ENCODE measurements at places on chromosomes 16 and 17.

DNA sequence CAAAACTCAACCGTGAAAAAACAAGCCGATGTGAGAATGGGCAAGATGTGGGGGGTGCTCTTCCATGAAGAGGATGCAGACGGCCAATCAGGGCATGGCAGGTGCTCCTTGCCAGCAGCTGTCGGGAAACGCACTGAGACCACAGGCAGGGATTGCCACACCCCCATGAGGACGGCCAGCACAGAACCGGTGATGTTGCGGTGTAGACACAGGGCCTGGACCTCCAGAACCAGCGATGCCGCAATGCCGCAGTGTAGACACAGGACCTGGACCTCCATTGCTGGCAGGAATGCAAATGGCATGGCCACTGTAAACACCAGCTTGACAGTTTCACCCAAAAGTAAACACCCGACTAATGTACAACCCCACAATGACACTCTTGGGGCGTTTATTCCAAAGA is 164.9 kb downstream of the BANP start:
- DNase-seq = no peak

DNA sequence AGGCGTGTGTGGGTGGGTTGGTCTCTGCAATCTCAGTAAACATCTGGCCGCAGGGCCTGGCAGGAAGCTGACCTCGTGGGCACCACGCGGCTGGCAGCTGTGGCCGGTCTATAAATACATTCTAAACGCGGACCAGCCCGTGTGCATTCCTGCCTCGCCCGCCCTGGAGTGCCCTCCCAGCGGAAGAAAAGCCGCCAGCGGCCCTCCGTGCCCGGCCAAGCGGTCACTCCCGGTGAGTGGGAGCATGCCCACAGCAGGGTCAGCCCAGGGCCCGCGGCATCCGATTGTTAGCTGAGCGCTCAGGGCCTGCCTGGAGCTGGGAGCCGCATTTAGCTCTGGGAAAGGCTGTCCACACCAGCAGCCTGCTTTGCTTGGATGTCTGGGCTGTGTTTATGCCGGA is 10.3 kb downstream of the ZNF469 start:
- peak; percentile 23 for DNase-seq

GRCh38 chr17:49244839-49245238 is 14.3 kb upstream of the PHOSPHO1 start:
- no peak for DNase-seq

DNA sequence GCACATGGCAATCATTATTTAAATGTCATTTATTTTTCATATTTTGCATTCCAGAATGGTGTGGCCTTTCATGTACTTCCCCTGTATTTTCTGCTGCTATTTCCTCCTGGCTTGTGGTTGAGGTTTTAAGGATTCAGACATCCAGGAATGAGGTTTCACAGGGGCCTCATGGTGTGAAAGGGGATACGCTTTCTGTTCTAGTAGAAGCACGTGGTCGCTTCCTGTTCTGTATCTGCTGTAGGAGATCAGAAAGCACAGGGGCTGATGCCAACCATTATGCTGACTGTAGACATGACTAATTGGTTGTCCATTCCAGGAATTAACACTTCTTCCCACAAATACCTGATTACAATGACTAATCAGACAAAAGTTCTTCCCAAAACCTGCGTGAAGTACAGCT is 405.9 kb downstream of the SHISA9 start:
- peak; percentile 100 for DNase-seq

- peak; percentile 49 for DNase-seq
Measured at GRCh38 chr17:69335058-69335457, 8.1 kb upstream of the ABCA5 start.

- no peak for DNase-seq
Measured at GRCh38 chr17:27461192-27461859, 5.1 kb downstream of the KSR1 start.

DNA sequence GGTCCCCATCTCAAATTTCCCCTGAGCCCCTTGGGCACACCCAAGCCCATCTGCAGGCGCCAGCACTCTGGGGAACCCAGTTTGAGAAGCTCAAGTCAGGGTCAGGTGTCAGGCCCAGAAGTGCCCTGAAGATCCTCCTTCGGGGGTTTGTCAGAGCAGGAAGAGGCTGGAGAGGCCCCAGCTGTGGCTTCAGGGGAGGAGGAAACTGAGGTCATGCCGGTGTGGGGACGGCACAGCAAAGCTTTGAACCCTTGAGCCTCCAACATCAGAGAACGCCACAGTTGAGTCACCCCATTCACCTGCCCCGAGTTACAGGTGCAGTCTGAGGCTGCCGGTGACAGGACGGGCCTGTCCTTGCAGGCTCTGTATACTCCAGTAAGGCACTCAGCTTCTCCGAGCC is 140.2 kb upstream of the CIBAR2 start:
- no peak for DNase-seq

DNA sequence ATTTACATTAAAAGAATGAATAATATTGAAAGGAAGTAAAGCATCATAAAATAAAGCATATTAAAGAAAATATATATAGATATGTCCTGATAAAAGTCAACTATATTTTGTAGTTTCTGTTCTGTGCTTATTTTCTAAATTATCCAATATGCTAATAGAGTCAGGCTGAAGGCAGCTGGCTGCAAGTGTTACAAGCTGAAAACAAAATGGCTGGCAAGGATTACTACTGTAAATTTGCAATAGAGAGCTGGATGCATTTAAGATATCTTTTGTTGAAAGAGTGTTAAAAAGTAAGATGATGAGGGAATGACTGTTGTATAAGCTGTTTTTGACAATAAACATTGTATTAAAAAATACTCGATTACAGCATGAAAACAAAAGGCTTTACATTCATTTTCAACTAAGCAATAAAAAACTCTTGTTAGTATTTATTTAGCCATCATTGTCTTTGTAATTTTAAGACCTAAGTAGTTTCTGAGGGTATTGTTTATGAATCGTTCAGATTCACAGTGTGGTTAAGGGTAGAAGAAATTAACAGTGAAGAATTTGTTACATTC is 76.3 kb downstream of the TANC2 start:
- DNase-seq = no peak

DNA sequence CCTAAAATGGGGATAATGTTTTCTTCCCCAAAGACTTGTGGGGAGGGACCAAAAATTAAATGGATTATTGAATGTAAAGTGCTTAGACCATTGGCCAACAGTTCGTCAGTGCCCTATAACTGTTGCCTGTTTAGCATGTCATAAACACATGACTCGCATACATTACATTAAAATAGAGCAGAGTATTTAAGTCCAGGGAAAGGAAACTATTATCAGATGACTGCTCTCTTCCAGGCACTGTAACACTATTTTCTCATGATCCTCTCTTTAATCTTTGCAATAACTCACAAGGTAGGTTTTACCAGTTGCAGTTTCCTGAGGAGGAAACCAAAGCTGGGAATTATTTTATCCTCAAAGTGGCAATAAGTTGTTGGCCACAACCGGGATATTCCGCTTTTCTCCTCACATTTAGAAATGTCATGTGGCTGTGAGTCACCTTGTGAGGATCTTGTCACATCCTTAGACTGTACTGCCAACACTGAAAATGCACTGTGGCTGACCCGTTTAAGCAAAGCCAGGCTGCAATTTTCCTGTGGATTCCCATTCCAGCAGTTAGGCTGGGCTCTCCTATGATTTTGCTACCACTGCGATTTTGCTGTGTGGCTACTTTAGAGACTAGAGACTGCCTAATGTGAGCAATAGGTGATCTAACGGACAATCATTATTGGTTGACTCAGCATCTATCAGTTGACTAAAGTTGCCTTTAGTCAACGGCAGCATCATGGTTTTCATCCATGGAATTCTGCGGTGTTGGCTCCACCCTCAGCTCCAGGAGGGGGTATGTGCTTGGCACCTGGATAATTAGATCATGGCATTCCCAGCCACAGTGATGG is 58.3 kb upstream of the DHX40 start:
- DNase-seq = peak; percentile 55

- DNase-seq = no peak
Measured at GRCh38 chr16:66291833-66292232, 74.7 kb upstream of the CDH5 start.

GRCh38 chr16:9151597-9151996 is 60.2 kb downstream of the HAPSTR1 start:
- no peak for DNase-seq

- DNase-seq = no peak
Measured at GRCh38 chr17:1179818-1180742, at the start of gene ABR. Gene ABR (minus strand): TSS chr17:1179981. CDS start chr17:1179727, 254 bp downstream.

DNA sequence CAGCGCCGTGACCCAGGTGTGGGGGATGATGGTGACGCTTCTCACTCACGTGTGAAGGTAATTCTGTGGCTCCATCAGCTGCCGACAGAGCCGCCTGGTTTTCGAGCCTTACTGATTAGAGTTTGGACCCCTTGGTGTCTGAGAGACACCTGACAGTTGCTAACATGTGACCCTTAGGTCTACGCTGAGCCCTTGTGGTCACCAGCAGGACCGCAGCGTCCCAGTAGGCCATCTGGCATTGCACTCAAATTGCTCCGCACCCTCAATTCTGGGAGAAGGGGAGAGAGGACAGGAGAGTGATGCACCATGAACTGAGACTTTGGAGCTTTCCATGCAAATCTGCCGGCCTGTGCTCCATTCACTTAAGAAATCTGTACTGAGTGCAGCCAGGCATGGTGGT is 2.5 kb downstream of the FLYWCH1 start:
- DNase-seq = no peak

GRCh38 chr17:35804658-35805192 is 4.6 kb upstream of the TAF15 start:
- peak; percentile 85 for DNase-seq

DNA sequence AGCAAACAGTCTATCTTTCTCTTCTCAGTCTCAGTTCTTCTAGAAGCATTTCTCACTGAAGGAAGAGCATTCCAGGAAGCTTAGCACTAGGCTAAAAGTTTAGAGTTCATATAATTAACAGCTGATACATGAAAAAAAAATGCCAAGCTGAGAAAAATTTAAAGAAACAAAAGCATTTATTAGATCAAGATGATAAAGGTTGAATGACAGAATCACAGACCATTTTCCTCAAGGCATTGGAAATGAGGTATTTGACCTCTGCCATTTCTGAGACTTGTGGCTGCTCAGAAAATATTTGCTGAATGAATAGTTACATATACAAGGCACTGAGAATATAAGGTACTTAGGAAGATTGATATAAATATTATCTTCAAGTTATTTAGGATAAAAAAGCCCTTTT is 901.6 kb upstream of the GOT2 start:
- peak; percentile 4 for DNase-seq

GRCh38 chr16:711548-712320 is 3.2 kb upstream of the METRN start:
- DNase-seq = peak; percentile 76

Data from kidney tubule cell (primary cell).